Colonic mucosa (tissue), 4 donors: ENCODE measurements at places on chromosomes 1 and 21.

- DNase-seq: peak; percentile 69
Measured at GRCh38 chr1:111990878-111991718, 1.6 kb upstream of the KCND3 start.

- no peak for DNase-seq
Measured at GRCh38 chr1:223378754-223379153, 14.5 kb upstream of the CCDC185 start.

DNA sequence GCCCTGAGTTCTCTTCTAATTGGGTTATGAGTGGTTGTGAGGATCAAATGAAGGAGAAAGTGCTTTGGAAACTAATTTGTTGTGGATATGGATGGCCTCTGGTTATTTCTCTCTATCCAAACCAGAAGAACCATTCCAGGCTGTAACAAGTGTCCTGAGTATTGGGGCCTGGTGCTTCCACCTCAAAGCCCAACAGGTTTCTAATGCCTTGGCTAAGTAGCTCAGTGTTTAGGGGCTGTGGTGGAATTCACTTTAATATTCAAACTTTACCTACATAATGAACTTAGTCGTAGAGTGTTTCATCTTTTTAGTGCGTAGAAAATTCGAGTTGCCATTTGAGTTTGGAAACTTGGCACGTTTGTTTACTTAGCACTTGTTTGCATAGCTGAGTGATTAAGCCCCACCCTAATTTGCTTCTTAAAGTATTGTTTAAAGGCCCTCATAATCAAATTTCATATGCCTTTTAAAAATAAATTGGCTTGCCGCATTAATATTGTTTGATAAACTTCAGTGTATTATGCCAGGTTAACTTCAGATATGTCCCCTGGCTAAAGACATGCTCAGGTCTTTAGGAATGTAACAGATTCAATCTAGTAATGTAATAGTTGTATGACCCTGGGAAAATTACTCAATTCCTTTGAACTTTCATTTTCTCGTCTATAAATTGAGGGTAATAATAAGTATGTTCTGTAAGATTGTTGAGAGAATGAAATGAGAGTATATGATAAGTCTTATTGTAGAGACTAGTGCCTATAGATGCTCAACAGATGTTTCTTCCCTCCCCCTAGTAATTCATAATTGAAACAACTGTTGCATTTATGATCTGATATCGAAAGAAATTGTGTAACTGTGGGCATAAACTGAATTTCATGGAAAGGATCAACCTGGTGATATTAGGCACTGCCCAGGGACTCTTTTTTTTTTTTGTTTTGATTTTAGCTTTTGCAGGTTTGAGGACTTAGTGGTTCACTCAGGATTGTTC, 1.6 kb downstream of the AGO4 start:
- DNase-seq: no peak

GRCh38 chr21:37281579-37281978, 14.4 kb upstream of the VPS26C start:
- no peak for DNase-seq

DNA sequence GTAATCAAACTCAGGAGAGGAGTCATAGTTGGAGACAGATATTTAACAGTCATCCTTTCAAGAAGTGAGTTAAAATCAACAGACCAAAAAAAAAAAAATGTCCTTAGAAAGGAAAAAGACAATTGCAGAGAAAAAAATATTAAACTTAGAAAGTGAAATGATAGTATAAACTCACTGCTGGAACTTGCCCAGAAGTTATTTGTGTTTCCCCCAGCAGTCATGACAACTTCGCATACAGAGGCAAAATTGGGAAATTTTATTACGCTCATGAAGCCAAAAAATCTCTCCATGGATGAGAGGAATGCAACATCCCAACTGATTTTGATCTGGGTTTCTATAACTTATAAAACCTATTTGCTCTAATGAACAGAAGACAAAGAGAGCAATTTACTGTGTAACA, 198.2 kb downstream of the LRRC7 start:
- DNase-seq: no peak

- no peak for DNase-seq
Measured at GRCh38 chr1:118154220-118154619, 30.8 kb downstream of the SPAG17 start.

DNA sequence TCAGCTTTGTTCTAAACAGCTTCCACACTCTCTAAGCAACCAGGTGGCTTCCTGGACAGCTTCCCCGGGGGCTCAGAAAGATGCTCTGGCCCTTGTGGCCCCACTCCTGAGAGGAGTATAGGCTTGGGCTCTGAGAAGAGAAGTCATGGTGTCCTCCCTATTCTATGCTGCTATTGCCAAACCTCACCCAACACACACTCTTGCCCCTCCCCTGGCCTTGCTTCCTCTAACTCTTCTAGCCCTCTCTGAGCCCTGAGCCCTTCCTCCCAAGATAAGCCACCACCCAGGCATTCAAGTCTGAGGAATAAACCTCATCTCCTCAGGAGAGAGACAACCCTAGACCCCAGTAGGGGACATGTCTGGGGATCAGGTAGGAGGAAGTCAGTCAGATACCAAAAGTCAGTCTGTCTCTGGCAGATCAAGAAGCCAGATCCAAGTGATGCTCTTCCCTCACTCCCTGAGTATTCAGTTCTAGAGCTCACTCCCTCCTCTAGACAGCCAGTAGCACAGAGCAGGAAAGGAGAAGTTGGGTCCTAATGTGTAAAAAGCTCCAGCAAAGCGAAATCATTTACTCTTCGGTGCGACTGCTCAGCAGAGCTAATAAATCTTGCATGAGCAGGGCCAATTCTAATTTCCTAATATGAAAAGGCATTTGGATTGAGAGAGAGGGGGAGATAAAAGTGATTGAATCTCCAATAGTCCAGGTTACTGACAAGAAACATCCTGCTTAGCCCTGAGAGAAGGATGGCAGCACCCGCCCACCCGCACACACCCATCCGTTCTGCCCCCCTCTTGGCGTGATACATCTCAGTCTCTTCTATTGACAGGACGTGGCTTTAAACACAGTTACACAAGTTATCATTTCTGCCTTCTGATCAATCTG, 50.5 kb downstream of the DMAP1 start:
- peak; percentile 65 for DNase-seq

- peak; percentile 36 for DNase-seq
Measured at GRCh38 chr1:101567582-101568189, 330.9 kb downstream of the S1PR1 start.

GRCh38 chr1:231493421-231494185, 34.9 kb upstream of the TSNAX start:
- no peak for DNase-seq
